Activated CD4-positive, alpha-beta T cell treated with anti-CD3 and anti-CD28 coated beads for 24 hours (primary cell): ENCODE measurements at places on chromosomes 7 and 10.

GRCh38 chr10:126014309-126014708 is 117.9 kb downstream of the FANK1 start:
- DNase-seq = no peak

GRCh38 chr10:122632031-122632430 is 67.6 kb downstream of the C10orf120 start:
- no peak for DNase-seq

DNA sequence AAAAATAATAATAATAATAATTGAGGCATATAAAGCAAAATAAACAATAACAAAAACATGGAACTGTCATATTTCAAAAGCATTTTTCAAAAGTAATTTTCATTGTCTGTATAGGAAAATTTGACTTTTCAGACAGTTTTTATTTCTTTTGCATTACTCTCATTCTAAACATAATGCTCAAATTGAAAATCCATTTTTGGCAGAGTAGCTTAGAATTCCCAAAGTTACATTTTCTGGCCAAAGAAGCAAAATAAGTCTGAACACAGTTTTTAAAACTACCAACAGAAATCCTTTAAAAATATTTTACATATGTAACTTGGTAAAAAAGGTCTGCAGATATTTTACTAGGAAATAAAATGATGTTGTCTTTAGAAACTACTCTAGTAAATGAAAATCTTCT is 535.4 kb downstream of the ANKRD7 start:
- DNase-seq = no peak

DNA sequence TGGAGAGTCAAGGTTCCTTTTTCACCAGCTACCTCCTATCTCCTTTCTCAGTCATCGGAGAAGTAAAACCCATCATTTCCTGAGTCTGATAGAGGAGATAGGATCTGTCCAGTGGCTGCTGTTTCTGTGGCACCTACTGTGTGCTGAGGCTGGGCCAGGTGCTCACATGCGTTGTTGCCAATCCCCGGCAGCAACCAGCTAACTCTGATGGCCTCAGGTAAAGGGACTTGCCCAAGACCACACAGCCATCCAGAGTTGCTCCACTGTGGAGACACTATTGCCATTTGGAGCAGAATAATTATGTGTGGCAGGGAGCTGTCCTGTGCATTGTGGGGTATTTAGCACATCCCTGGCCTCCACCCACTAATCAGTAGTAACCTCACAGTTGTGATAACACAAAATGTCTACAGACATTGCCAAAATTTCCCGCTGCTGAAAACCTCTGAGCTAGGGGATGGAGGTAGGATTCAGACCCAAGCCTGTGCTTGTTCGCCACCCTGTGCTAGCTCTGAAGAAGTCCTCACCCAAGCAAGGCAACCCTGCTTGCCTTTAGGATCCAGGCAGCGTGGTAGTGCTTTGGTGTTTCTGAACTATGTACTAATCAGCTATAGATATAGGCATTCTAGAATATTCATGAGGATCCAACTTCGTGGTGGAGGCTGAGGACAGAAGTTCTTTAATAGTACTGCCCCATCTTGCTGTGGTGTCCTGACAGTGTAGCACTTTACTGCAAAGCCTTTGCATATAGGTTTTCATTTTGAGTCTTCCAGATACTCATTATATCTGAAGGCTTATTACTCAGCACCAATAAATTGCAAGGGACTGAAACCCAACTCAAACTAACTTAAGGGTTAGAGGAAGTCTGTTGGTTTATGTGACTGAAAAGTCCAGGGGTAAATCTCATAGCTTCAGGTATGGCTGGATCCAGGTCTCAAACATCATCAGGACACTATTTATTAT is 164.6 kb downstream of the GRK5 start:
- no peak for DNase-seq

GRCh38 chr7:27139334-27140125 is 4.0 kb downstream of the HOXA5 start:
- DNase-seq = no peak

DNA sequence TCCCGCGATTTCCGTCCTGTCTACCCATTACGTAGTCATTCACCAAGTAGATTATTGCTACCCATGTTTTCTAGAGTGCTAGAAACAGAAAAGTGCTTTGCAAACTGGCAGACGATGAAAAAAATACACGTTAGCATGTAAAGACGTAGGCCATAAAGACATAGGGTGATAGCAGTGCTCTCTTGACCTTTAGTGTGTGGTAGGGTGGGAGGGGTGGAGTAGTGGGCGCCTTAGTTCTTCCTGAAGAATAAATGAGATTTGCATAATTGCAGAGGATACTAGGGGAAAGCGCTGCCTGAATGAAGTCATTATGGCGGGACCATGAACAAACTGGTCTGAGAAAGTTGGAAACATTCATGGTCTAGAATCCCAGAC is 948 bp downstream of the ZNF485 start:
- DNase-seq = no peak

DNA sequence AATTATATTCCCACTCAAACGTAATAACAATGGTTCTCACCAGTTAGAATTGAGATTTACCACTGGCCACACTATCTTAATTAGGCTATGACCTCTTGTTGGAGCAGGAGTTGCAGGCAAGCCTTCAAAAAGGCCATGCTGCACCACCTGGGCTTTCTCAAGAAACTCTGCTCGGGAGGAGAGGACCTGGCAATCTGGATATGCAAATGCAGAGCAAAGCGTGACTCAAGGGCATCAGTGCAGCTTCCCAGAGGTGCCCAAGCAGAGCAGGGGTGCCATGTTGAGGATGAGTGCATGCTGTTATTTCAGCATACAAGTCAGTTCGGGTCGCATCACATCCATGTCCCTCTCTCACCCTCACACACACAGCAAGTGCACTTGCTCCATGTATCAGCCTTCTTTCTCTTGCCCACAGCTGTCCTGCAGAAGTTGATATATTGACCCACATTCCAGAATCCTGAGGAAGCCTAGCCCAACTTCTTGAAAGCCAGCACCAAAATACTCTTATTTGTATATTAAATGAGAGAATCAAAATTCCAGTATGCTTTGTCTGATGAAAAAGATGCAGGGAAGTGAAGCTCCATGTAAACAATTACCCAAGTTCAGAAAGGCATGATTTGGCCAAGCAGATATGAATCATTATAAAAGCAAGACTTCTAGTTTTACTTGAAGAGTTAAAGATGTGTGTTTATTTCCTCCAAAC is 55.7 kb upstream of the IL6 start:
- DNase-seq = no peak

- no peak for DNase-seq
Measured at GRCh38 chr7:134771111-134771510, 8.3 kb upstream of the CALD1 start.

DNA sequence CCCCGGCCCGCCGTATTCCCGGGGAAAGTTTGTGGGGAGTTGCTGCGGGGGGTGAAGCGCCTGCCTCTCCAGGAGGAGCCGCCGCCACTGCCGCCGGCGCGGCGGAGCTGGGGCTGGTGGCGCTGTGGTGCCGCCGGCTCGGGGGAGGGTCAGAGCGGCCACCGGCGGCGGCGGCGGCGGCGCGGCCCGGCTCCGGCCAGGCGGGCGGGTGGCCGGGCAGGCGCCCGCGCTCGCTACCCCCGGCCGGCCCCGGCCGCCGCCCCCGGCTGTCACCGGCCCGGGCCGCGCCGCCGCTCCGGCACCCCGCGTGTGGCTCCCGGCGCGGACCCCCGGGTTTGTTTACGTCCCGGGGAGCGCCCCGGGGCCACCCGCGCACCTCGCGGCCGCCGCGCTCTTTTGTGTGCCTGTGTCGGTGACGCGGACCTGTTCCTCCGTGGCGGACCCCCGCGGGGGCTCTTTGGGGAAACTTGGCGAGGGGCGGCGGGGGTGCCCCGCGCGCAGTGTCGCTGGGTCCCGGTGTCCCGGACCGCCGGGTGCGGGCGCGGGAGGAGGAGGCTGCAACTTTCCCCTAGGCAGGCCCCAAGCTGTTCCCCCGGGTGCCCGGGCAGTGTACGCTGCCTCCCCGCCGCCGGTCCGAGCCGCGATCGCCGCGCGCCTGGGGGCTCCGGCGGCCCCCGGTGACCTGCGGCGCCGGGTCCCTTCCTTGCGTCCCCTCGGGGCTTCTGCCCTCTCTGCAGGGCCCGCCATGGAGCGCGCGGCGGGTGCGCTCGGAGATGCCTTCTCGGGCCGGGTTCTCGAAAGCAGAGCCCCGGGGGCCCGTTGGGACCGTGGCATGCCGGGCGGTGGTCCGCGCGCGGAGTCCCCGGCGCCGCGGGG is 593 bp upstream of the CUX1 start:
- DNase-seq = no peak

GRCh38 chr10:130242513-130242912 is 106.3 kb downstream of the GLRX3 start:
- DNase-seq = no peak

DNA sequence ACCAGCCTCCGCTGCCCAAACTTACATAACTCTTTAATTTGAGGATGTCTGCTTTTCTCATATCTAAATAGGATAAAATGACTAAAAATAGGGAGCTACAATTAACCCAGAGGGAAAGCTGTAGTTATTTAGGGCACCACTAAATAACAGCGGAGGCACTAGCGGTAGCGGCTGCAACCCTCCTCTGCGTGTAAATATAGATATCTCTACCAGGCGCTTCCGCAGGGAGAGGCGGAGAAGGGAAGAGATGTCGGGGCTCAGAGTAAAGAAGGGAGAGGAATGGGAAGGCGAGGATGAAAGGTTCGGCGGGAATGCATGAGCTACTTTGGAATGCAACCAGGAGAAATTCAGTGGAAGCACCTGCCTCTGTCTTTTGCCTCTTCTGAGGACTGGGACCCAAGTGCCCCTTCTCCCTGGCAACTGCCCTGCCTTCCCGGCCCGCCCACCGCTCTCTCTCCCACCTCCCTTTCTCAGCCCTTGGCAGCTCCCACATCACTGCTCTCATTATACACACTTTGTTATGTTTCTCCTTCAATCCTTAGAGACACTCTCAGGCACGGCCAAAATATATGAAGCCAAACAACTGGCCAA is 698.3 kb downstream of the PARD3 start:
- DNase-seq = no peak

DNA sequence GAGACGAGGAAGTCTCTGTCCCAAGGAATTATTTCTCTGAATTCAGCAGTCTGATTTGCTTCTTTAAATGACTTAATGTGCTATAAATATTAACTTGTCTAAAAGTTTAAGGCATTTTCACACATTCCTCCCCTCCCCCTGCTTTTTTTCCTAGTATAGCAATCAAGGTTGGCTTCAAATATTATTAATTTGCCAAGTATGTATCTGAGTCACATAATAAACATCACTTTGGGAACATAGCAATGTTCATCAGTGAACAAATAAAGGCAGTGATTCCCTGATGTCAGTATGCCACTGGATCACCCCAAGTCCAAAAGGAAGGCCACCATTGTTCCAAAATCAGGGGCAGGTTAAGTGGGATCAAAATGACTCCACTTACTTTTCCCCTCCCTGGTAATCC is 40.5 kb downstream of the PDE6C start:
- no peak for DNase-seq

GRCh38 chr7:111537134-111537533 is 25.2 kb downstream of the IMMP2L start:
- DNase-seq = no peak
